ENCODE measurements at places on chromosomes 2 and 18.

GRCh38 chr2:227366769-227367426, 12.2 kb downstream of the TM4SF20 start:
- DNase-seq: no peak

DNA sequence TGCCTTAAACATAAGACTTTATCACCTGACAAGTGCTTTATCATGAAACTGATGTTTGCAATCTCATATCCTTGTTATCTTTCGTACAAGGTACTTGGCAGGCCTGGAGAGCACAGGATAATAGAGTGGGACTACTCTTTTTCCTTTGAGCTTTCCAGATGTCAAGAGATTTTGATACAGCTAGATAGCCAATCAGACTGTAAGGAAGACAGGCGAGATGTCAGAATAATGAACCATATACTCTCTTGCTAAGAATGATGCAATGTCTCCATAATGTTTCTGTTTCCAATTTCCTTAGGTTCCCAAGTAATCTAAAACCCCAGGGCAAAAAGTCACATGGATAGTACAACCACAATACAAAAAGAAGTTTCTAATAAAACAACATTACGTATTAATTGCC, 313.1 kb downstream of the PDE11A start:
- no peak for DNase-seq

- DNase-seq: peak; percentile 66
These were observed 64.0 kb downstream of the RAB31 start for GRCh38 chr18:9771977-9772660.

DNA sequence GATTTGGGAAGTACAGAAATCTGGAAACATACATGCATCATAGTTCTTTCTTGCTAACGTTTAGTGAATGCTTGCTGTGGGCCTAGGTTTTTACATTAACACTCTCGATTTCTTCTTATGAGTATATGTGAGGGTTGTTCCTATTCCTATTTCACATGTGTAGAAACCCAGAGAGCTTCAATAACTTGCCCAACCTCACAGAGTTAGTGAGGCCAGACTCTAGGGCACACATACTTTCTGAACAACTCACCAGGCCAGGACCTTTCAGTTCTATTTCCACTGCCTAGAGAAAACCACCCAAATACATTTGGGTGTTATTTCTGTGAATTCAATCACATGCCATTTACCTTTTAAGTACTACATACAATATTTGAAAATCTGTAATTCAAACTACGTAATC, 8.2 kb upstream of the KCTD1 start:
- DNase-seq: no peak

DNA sequence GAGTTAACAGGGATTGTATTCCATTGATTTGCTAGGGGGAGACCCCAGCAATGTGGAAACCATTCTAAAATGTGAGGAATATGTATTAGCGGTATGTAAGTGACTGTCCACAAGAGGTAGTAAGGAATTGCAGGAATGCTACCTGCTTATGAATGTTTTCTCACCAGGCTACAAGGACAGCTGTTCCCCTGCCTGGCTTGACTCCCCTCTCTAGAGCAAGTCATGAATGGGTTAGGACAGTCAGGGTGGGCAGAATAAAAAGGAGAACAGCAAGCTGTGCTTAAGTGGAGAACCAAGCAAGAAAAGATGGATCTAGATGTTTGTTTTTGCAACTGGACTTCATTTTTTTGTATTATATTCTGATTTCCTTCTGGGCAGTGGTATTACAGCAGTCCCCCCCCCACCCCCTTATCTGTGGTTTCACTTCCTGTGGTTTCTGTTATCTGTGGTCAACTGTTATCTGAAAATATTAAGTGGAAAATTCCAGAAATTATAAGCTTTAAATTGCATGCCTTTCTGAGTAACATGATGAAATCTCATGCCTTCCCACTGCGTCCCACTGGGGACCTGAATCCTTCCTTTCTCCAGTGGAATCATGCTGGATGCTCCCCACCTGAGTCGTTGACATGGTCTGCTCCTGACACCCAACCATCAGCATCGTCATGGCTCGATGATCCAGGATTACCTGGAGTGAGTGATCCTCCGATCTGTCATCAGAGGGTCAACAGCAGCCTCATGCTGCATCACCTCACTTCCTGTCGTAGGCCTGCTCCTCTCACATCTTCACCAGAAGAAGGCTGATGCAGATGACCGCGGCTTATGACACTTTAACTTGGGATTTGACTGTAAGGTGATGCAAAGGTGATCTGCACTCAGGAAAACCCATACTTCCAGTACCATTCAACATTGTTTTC, 52.2 kb downstream of the VAPA start:
- no peak for DNase-seq

DNA sequence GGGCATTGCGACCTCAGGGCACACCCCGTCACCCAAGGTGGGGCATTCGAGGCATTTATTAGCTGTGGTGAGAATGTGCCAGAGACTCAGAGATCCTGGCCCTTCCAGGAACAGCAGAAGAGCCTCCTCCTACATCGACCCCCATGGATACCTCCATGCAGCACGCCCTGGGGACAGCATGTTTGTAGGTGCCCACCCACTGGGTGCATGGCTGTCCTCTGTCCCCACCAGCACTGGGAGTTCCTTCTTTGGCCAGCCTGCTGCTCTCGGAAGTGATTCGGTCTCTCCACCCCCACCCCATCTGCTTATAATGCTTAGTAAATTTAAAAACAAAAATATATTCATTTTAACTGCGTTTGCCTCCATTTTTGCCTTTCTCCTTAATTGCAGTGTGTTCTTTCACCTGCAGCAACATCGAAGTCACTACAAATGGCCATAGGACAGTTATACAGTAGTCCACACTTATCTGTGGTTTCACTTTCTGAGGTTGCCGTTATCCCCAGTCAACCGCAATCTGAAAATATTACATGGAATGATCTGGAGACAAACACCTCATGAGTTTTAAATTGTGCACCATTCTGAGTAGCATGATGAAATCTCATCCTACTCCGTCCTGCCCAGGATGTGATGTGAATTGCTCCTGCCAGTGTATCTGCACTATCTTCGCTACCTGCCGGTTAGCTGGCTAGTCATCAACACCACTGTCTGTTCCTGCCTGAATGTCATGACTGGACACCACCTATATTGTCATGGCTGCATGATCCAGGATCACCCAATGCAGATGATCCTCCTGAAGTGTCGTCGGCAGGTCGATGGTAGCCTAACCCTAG, 29.6 kb upstream of the ZCCHC2 start:
- DNase-seq: no peak
